ENCODE measurements at places on chromosomes 1 and 21. TPM values are rescaled to one million over a fixed set of nuclear protein-coding genes. Genes with fewer than 3 reads are reported as not detected.

DNA sequence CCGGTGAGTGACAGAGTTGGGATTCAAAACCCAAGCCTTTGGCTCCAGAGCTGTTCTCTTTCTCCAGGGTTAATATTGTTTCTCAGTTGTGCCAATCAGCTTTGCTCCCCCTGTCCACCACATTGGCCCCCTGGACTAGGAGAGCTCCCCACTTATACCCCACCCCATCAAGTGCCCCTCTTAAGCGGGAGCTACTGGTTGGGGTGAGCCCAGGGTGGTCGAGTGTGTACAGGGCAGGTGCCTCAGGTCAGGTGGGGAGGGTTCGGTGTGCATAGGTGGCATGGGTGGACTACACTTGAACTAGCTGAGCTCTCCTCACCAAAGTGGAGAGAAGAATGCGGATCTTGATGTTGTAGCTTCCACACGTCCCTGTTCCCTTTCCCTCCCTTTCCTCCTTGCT, 14.2 kb downstream of the KCNA2 start:
- no peak for DNase-seq

DNA sequence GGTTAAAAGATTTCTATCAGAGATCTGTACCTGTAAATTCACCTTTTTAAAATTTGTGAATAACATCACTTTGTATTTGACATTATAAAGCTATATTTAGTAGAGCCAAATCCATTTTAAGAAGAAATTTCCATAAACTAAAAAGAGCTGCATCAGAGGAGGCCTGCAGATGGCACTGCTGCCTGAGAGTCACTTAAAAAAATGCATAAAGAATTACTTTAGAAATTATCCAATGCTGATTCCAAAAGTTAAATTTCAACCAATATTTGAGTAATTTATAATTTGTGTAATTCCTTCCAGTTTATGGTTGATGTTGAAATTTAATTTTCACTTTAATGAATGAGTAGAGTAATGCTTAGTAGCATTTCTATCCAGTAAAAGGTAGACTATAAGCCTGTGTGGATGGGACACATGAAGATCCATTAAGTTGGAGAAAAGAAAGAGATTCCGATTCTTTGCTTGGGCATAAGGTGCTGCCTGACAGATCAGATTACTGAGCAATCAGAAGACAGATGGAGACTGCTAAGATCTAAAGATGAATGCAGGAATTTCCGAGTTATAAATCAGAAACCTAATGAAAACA, 20.7 kb upstream of the RPE65 start:
- DNase-seq, result no peak

- no peak for DNase-seq
These were observed 42.4 kb upstream of the AK4 start for GRCh38 chr1:65105596-65105995.

- no peak for DNase-seq
These were observed 36.6 kb upstream of the LPAR3 start for GRCh38 chr1:84929581-84929980.

DNA sequence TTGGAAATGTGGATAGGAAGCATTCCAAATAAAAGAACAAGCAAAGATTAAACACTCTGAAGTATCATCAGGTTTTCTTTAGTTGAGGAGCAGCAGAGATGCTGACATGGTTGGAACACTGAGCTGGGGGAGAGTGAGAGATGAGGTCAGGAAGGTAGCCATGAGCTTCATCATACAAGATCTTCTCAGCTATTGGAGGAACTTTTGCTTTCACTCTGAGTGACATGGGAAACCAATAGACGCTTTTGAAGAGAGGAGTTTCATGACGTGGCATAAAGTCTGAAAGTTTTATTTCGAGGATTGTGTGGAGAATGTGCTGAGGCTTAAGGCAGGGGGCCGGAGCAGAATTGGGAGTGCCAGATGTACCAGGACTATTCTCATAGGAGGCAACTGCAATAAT, 616.2 kb upstream of the CAMK1G start:
- no peak for DNase-seq

GRCh38 chr1:36651176-36651910, 168.6 kb upstream of the CSF3R start:
- DNase-seq, result no peak

DNA sequence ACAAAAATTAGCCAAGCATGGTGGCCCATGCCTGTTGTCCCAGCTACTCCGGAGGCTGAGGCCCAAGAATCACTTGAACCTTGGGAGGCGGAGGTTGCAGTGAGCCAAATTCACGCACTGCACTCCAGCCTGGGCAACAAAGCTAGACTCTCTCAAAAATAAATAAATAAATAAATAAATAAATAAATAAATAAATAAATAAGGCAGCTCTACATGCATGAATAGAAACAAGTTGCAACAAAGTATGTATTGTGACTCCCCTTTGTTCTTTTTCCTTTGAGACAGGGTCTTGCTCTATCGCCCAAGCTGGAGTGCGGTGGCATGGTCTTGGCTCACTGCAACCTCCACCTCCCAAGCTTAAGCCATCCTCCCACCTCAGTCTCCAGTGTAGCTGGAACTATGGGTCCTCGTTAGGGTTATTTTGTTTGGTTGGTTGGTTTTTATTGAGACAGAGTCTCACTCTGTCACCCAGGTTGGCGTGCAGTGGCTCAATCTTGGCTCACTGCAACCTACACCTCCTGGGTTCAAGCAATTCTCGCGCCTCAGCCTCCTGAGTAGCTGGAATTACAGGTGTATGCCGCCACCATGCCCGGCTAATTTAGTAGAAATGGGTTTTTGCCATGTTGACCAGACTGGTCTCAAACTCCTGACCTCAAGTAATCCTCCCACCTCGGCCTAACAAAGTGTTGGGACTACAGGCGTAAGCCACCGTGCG, 8.0 kb downstream of the USP48 start:
- no peak for DNase-seq

DNA sequence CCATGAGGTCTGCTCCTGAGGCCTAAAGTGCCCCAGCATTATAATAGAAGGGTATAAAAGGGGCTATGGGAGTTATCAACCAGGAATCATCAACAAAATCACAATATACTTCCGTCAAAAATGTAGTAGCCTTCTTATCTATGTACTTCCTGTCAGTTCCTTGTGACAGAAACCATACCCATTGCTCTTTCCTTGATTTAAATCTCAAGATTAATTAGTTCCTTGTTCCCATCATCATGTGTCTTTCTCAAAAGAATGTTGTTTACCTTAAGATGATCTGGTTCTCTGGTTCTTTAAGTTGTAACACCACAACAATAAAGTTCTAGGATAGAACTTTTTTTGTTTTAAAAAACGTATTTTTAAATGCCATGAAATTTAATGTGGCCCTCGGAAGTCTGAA, 833.3 kb downstream of the LTN1 start:
- no peak for DNase-seq

- DNase-seq, result no peak
These were observed at the start of gene ACOT11 for GRCh38 chr1:54547601-54548388. Gene ACOT11 (plus strand): TSS chr1:54548228. CDS start chr1:54548310, 82 bp downstream.

- no peak for DNase-seq
These were observed 29.3 kb upstream of the IL20 start for GRCh38 chr1:206836111-206836510.

DNA sequence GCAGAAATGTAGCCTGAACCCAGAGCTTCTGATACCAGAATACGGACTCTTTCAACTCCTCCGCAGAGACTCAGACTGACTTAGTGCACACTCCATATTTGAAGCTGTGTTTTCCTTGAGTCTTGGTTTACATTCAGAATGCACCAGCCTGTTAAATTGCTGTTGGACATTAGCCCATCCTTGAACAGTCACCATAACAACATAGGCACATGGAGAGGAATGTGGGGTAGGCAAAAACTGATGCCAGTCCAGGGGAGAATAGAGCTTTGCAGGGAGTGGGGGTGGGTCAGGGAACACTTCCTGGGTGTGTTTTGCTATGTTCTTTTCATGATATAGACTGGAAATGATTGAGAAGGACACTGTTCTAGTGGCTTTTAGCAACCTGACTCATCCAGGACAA, 76.3 kb upstream of the CACNA1E start:
- DNase-seq, result no peak

TMEM69 gene
- total RNA-seq, result 26.9 TPM

ATP1A4 gene
- total RNA-seq, result 0.28 TPM

EVA1B gene
- 15.5 TPM for total RNA-seq
